ENCODE measurements at places on chromosomes 6 and 20.

- DNase-seq, result peak; percentile 24
Measured at GRCh38 chr6:146598772-146599405, at the start of gene ADGB. Gene ADGB, plus strand, starts transcription at chr6:146598972. Its CDS starts 69 bp downstream, at chr6:146599041.

DNA sequence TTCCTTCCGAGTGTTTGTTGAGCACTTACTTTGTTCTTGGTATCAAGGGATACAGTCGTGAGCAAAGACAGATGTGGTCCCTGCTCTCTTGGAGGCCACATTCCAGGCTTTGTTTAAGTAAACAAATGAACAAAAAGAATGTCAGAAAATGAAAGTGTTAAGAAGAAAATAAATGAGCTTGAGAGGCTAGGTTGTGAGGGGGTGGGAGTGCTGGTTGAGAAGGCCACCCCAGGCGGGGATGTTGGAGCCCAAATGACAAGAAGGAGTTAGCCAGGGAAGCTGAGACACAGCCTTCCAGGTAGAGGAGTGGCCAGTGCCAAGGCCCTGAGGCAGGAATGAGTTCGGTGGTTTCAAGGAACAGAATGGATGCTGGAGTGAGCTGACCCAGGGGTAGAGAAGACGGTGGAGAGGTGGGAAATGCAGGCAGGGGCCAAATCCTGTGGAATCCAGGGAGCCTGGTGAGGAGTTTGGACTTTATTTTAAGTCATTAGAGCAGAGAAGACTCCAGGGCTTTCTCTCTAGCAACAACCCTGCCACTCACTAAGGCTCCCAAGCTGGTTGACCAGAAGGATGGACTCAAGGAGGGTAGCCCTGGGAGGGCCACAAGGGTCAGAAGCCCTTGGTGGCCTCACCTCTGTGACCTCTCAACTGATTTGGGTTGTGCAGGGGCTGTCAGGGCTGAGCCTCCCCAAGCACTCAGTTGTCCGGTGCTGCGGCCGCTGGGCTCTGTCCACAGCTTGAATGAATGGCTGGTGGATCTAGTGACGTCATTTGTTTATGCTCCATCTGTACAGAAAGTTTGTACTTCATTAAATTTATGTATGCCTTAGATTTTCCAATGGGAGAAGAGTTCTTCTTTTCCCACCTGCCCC, 66.0 kb upstream of the STX16 start:
- DNase-seq, result no peak

GRCh38 chr6:17972074-17972952, 15.1 kb downstream of the KIF13A start:
- no peak for DNase-seq

DNA sequence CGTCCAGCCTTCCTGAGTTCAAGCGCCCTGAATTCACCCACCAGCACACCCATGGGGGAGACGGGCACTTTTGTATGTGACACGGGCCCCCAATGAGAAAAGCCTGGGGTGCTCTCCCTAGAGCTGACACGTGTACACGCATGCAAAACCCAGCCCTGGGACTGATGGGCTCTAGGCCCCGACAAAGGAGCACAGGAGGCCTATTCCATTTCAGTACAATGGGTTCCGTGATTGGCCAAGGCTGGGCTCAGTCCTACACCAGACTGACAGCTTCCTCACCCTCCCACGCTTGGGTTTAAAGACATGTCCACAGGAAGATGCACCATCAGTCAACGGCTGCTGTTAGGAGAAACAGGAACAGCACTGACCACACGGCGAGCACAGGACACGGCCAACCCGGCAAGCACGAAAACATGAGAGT, 8.8 kb downstream of the ZBTB46 start:
- DNase-seq, result peak; percentile 30

- no peak for DNase-seq
Measured at GRCh38 chr6:37942606-37943376, 123.3 kb downstream of the ZFAND3 start.

- no peak for DNase-seq
Measured at GRCh38 chr6:156438350-156438923, 338.7 kb upstream of the ARID1B start.

DNA sequence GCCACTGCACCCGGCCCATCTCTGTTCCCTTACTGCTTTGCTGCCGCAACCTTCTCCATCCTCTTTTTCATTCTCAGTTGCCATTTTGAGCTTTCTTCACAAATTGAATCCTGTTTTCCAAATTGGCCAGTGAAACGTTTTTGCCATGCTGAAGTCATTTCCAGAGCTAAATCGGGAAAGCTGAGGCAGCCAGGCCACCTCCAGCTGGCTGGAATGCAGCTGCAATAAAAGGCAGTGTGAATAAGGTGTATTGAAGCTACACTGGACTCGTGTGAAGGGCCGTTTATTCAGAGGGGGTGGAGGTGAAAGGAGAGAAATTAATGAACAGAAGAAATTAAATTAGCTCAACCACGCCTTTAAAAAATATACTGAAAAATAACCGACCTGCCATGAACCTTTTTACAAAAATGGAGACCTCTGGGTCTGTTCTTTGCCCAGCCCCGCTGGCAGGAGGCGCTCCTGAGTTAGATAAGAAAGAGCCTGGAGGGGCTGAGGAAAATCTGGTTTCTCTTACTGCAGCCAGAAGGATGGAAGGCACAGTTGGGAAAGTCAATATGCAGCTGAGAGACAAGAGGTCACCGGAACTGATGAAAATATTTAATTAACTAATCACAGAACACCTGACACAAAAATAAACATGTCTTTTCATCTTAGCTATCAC, 283.9 kb downstream of the FOXC1 start:
- no peak for DNase-seq

DNA sequence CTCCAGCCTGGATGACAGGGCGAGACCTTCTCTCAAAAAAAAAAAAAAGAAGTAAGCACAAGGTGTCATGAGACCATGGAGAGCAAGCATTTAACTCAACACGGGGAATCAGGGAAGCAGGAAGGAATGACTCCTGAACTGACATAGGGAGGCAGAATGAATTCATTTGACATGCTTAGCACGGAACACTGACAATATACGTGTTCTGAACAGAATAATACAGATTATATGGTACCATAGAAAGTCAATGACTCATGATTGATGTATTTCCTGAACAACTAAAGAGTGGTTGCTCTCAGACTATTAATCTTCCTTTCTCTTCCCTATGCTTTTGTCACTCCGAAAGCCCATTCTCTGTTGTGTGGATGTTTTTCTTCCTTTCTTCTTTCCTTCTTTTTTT, 20.7 kb upstream of the ASIP start:
- no peak for DNase-seq

DNA sequence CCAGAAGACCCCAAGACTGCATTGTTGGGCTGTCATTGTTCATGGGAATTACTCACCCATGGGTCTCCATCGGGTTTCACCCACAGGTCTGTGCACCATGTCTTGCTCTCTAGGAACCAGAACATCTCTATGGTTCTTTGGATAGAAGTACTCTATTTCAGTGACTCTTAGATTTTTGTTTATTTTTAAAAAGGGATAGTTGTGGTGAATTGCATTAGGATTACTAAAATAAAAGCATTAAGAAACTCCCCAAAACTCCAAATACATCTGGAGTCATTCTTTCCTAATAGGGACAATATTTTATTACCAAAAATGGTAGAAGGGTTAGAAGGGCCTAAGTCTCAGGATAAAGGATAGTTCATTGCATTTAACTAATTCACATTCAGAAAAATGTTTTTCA, 166.9 kb upstream of the TNFAIP3 start:
- DNase-seq, result no peak

DNA sequence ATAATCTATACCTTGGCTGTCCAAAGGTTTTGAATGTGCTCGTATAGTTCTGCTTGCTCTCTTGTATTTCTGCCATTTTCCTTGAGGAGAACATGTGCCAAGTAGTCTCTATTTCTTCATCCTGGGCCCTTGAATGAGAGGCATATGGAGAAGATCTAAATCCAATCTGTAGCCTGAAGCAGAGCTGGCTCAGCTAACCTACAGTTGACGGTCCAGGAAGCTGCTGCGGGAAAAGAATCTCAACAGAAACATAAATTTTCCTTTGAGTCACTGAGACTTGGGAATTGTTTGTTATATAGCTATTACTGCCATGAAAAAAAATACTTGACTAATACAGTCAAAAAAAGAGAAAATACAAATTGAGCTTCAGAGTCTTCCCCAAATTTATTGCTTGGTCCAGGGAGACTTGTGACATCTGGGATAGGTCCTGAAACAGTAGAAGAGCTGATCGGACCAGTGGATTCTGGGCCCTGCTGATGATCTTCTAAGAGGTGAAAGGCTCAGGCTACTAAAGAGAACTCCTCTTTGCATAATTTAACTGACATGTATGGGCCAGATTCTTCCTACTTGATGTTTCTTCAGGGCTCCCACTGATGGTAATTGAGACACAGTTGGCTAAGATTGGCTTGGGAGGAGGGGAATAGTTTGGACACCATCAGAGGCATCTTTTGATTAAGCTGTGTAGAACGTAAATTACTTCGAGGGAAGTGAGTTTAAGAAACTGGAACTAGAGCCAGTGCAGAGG, 29.9 kb upstream of the PLCB4 start:
- no peak for DNase-seq

- DNase-seq, result peak; percentile 26
Measured at GRCh38 chr6:148747471-148748165, 788 bp downstream of the UST start.

Measured in globus pallidus (tissue), 1 donor.